ENCODE measurements at places on chromosomes 11 and 22.

- no peak for DNase-seq
Measured at GRCh38 chr11:123797541-123797940, 8.6 kb downstream of the OR6M1 start.

- no peak for DNase-seq
Measured at GRCh38 chr22:20017622-20017958, 967 bp upstream of the ARVCF start.

DNA sequence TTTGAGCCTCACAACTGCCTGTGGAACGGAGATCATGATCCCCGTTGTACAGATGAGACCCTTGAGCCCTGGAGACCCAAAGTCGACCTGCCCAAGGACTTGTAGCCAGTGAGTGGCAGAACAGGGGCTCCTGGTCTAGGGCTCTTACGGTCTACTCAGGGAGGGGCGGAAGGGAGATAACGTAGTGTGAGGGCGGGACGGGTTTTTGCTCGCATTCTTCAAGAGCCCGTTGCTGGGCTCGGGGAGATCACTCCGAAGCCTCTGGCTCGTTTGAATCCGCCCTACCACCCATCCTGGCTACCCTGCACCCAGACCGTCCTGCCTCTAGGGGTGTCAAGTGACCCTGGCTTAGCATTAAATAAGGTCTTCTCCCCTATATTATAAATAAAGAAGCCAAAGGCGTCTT lies 639 bp downstream of the CRY2 start:
- no peak for DNase-seq

DNA sequence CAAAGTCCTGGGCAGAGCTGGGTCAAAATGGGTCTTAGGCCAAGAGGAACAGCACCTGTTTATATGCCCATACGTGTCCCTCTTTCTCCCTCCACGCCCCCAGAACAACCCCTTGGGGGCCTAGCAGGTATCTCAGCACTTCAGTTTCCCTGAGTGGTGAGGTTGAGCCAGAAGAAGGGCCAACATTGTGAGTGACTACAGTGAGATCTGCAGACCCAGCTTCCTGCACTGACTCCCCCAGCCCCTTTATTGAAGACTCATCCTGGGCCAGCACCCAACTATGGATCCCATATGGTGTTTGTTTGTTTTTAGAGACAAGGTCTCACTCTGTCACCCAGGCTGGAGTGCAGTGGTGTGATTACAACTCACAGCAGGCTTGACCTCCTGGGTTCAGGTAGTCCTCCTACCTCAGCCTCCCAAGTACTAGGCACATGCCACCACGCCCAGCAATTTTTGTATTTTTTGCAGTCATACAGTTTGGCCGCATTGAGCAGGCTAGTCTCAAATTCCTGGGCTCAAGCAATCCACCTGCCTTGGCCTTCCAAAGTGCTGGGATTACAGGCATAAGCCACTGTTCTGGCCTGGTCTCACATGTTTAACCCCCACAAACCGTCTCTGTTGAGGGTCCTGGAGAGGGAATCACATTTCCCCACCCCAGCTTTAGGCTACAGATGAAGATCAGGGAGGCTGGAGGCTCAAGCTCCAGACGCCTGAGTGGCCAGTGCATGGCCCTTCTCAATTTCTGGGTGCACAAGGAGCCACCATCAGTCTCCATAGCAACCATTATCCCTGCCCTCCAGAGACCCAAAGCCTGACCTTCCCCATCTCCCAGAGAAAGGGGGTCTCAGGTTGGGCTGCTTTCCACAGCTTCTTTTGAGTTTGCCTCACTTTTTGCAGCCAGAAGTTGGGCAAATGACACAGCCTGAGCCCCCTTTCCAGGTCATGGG lies 1.7 kb upstream of the LARGE2 start:
- no peak for DNase-seq

- no peak for DNase-seq
Measured at GRCh38 chr11:66409226-66409625, 11.6 kb upstream of the NPAS4 start.

GRCh38 chr11:2892215-2892966 lies 6.8 kb upstream of the CDKN1C start:
- no peak for DNase-seq

- no peak for DNase-seq
Measured at GRCh38 chr11:64849598-64850356, 5.3 kb upstream of the CDC42BPG start.

GRCh38 chr11:35947437-35947836 lies 3.6 kb downstream of the LDLRAD3 start:
- no peak for DNase-seq

Data from NCI-H2107 (cell line).